ENCODE measurements at places on chromosomes 3 and 15. TPM values are rescaled to one million over a fixed set of nuclear protein-coding genes. Genes with fewer than 3 reads are reported as not detected.

STARD9 gene
- 14.3 TPM for polyA plus RNA-seq

GOLGA8J gene
- 2.9 TPM for polyA plus RNA-seq

GCNT3 gene
- polyA plus RNA-seq = 0.57 TPM

ATP13A4 gene
- polyA plus RNA-seq = 1.3 TPM

IDH3A gene
- 62.4 TPM for polyA plus RNA-seq

FAM81A gene
- polyA plus RNA-seq = 30.7 TPM

SAMD7 gene
- polyA plus RNA-seq = not detected

ZBTB38 gene
- 60.5 TPM for polyA plus RNA-seq

ZPLD1 gene
- 0.60 TPM for polyA plus RNA-seq

ZNF860 gene
- 2.7 TPM for polyA plus RNA-seq

GP5 gene
- polyA plus RNA-seq = 0.40 TPM

FRMD4B gene
- 48.7 TPM for polyA plus RNA-seq

CACNA2D3 gene
- polyA plus RNA-seq = 1.6 TPM

DNA sequence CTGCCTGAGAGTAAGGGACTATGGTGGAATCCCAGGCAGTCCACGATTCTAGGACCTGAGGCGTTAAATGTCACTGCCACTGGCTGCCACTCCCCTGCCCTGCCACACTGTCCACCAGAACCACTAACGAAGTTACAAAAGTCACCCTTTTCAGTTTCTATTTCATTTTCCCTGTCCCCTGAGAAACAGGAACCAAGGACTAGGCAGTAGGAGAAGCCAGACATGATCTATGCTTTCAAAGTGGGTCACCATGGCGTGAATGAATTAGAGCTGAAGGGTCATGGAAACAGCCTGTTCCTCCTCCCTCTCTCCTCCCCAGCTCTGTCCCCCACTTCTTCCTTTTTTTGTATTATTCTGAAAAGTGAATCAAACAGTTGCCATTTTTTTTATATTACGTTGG, 9.1 kb upstream of the ADPRH start:
- no peak for DNase-seq

GRCh38 chr3:25782938-25783660, at the start of gene NGLY1:
TSS of gene NGLY1 (minus strand) at chr3:25783443. CDS start at chr3:25783390, 53 bp downstream.
- DNase-seq = peak; percentile 78

- no peak for DNase-seq
Observed at GRCh38 chr3:145557405-145557804, 603.6 kb downstream of the PLOD2 start.

- no peak for DNase-seq
Observed at GRCh38 chr15:31974154-31974794, 56.0 kb upstream of the CHRNA7 start.

DNA sequence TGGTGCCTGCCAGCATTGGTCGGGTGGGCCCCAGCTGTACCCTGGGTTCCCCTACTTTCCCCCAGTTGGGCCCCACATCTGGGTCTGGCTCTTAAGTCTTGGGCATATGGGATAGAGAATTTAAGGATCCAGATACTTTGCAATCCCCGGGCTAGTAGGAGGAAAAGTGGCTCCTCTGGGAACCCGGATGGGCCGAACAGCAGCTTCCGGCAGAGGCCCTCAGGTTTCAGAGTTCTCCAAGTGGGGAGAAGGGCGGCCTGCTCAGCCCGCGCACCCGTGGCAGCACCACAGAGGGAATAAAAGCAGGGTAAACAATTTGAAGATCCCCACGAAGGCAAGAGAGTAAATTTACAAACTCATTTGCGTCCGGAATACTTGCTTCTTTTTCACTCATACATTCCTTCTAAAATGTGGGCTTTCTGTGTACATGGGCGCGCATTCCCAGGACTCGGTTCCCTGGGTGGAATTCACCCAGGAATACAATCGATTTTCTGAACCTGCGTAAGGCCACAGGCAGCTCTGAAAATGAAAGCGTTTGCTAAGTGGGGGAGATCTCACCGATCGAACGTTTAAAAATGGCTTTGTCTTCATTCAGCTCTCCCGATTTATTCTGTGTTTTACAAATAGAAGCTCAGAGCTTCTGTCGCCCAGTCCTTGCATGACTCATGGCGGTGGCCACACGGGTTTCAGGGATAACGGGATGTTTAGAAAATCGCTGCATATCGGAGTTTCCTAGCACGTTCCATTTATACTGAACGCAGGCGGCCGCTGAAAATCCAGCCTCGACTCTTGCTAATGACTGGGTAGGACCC, 74.0 kb upstream of the POLG start:
- no peak for DNase-seq

DNA sequence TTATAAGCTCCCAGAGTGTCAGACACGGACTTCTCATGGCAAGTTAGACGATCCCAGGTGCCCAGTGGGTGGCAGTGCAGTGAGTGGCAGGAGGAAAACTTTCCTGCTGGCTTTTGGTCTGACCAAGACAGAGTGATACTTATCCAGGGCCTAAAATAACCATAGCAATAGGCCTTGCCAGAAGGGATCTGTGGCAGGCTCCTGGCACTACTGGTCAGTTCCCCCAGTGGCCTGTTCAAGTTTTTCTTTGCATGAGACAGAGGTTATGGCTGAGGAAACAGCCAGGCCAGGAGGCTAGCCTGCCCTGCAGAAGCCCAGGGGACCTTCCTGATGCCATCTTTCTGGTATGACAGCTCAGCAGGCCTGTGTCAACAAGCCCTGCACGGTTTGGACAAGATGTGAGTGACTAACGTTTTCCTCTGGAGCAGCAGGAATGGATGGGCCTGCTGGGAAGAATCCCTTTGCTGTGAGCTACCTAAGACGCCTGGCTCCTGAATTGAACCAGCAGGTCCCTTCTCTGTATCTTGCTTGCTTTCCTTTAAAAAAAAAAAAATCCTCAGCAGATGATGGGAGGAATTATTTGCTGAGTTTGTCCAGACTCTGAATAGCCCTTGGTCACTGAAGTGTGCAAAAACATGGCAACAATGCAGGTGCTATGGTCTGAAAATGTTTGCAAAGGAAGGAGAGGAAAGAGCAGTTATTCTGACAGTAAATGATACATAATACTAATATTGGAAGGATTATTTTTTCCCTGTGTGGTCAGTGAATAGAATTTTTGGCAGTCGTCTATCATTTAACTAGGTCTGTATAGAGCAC, 18.0 kb downstream of the SCG5 start:
- no peak for DNase-seq

- no peak for DNase-seq
Observed at GRCh38 chr15:58064980-58065444, 499 bp downstream of the ALDH1A2 start.

- DNase-seq = peak; percentile 67
Observed at GRCh38 chr3:42961633-42962032, 17.5 kb upstream of the GASK1A start.

DNA sequence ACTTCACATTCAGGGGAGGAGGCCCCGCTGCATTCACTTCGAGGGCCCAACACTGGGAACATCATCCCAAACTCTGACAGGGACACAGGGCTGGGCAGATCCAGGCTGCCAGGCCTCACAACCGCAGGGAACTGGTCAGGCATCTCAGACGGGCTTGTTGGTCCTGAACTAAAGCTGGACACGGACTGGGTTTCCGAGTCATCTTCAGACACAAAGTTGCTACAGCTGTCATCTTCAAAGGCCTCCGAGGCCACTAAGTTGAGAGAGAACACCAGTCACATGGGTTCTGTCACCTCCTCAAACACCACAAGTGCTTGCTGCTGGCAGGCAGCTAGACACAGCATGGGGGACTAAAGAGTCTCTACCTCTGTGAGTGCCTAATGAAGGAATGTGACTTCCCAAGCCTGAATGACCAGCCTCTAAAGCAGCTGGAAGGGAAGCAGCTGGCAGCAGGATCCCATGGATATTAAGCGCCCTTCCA, 50.9 kb downstream of the CAPN7 start:
- DNase-seq = no peak

DNA sequence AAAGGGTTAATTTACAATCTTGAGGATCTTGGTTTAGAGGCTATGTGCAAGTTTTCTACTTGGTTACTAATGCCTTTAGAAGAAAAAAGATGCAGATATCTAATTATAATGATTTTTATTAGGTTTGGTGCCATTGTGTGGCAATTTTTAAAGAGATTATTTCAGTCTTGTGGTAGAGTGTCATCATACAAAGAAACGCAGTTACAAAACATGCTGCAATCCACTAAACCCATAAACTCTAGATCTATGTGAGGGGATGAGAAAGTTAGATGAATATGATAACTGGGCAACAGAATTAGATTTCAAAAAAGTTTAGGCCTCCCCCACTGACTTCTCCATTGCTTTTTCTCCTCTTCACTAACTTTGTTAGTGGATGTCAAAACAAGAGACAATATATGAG, 106.0 kb downstream of the ARPP21 start:
- DNase-seq = no peak

DNA sequence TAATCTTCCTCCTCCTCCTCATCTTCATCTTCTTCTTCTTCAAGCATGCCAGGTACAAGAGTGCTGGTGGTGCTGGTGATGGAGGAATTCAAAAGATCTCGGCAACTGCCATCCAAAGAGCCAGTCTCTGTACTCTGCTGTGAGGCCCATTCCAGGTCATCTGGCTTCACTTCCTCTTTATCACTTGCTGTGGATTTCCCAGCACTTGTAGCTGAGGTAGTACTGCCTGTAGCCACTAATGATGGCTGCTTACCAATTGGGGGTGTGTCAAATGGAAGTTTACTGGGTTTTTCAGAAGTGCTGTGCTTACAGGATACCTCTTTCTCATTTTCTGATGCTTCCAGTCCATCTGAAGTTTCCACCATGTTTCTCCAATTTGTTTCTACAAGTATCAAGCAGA, 28.8 kb upstream of the SHC4 start:
- DNase-seq = no peak

GRCh38 chr3:13141991-13142412, 68.8 kb upstream of the IQSEC1 start:
- peak; percentile 79 for DNase-seq

- no peak for DNase-seq
Observed at GRCh38 chr3:108133048-108133369, 42.2 kb upstream of the CD47 start.

DNA sequence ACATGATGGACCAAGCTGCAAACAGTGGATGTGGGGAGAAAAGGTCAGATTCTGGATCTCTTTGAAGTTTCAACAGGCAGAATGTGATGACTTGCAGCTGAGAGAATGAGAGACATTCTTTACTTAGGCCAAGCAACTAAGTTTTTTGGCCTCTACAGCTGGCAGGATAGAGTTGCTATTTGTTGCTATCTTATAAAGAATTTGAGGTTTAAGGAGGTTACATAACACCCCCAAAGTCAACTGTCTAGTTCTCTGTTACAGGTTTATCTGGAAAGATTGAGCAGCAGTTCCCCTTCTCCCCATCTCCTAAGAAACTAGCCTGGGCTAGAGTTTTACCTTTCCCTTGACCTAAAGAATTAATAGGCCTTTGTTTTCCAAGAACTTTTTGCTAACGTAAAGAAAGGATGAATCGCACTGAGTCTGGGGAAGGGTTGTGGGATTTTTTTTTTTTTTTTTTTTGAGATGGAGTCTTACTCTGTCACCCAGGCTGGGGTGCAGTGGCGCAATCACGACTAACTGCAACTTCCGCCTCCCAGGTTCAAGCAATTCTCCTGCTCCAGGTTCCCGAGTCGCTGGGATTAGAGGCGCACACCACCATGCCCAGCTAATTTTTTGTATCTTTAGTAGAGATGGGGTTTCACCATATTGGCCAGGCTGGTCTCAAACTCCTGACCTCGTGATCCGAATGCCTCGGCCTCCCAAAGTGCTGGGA, 26.6 kb upstream of the SLMAP start:
- no peak for DNase-seq

DNA sequence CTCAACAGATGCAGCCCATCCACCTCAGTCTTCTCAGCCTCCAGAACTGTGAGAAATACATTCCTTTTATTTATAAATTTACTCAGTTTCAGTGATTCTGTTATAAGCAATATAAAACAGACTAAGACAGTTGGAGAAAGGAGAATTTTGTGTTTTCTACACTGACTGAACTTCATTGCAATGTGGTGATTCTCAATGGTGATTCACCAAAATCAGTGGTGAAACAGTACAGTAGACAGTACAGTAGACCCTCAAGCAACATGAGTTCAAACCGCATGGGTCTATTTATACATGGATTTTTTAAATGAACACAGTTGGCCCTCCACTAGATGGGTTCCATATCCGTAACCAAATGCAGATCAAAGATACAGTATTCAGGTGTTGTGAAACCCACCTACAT, 403.1 kb upstream of the TGFBR2 start:
- no peak for DNase-seq

GRCh38 chr3:184543843-184544512, 17.6 kb upstream of the EPHB3 start:
- DNase-seq = peak; percentile 87

GRCh38 chr3:190701096-190701532, 161.4 kb downstream of the GMNC start:
- no peak for DNase-seq

GRCh38 chr3:13718000-13718399, 161.9 kb downstream of the WNT7A start:
- DNase-seq = no peak

DNA sequence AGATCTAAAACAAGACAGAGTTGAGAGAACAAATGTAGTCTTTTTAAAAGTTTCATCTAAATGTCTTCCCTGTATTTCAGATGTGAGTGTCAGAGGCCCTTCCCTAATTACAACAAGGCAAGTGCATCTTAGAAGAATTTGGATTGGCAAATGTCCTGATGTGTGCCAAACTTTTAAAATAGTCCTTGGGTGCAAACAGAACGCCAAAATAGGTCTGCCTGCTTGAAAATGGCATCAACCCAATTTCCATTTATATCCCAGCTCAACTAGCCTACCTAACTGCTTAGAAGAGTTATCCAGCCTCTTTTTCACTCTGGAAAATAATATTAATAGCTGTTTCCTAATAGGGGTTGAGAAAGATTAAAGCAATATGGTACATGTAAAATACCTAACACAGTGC, 311.8 kb upstream of the ARRDC4 start:
- no peak for DNase-seq

DNA sequence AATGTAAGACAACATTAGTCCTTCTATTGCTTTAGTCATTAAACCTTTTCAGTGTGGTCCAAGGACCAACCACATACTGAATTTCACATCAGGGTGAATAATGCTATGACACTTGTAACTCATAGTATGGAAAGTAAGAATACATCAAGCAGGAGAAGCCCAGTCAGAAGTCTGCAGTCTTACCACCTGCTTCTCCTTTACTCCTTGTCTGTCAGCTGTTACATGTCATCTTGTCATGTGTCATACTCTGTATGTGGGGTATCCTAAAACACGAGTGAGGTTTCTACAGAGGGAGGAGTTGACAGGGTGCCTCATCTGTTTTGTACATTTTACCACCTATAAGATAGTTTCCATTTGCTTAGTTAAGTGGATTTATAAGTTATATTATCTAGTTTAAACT, 32.8 kb upstream of the EID1 start:
- no peak for DNase-seq
